NCI-H82 (cell line): ENCODE measurements at places on chromosomes 16 and 17.

DNA sequence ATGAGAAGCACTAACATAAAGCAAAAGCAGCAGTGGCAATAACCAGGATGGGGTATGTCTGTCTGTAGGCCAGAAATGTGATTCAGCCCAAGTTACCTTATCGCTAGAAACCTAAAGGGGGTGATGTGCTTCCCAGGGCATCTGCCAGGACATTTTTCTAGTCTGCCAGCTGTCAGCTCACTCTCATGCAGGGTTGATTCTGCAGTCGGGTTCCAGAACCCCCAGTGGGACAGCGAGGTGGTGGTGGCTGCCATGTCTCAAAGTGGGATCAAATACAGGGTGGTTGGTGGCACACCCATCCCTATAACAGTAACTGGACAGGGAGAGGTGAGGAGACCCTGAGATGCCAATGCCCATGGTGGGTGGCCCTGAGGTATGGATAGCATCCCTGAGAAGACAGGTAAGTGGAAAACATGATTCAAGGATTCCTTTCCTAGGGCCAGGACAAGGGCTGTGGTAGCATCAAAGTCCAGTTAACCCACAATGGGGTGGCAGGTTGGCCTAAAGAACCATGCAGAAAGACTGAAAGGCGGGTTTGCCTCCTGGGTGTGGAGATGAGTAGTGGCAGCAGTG lies 84.3 kb downstream of the TNFRSF13B start:
- DNase-seq = no peak

DNA sequence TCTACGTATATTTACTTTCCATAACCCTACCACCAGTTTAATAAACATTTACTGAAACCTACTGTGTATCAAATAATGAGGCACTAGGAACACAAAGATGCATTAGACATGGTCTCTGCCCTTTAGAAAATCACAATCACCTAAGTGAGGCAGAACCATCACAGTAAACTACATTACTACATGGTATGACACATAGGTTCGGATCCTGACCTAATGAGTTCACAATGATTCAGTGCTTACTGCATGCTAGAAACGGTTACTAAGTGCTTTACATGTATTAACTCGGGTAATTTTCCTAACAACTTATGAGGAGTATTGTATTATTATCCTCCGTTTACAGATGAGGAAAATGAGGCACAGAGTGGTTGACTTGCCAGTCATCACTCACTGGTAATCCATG lies 5.2 kb upstream of the SYNRG start:
- no peak for DNase-seq

DNA sequence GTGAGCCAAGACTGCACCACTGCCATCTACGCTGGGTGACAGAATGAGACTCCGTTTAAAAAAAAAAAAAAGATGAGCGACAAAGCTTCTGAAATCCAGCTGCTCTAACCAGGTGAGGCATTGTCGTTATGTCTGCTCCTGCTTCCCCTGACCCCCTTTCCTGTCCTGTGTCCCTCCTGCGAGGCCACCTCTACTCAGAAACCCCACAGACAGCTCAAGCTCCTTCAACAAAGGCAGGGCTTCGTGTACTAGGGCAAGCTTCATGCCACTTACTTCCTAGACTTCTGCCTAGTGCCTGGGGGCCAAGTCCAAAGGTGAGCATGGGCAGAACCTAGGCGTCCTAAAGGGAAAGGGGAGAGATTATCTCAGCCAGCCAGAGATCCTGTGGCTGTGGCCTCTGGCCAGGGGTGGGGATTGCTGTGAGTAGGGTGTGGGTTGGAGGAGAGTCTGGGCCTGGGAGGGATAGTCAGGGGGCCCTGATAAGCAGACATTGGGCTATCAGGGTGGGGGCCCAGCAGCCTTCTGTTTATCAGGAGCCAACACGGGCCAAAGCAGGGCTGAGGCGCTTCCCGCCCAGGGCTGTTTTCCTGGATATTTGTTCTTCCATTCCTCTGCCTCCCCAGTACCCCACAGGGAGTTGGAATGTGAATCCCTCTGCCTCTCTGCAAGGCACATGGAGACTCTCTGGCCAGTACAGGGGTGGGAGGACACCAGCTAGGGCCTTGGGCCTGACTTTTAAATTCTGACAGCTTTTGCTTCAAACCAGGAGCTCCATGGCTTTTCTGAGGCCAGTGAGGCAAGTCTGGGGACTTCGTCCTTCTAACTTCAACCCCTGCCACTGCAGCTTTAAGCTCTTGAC lies 10.4 kb downstream of the ERAL1 start:
- no peak for DNase-seq

GRCh38 chr17:75872434-75873351 lies 5.7 kb downstream of the TRIM47 start:
- DNase-seq = no peak

- no peak for DNase-seq
These were observed 48.5 kb upstream of the HS3ST2 start for GRCh38 chr16:22765479-22765878.

DNA sequence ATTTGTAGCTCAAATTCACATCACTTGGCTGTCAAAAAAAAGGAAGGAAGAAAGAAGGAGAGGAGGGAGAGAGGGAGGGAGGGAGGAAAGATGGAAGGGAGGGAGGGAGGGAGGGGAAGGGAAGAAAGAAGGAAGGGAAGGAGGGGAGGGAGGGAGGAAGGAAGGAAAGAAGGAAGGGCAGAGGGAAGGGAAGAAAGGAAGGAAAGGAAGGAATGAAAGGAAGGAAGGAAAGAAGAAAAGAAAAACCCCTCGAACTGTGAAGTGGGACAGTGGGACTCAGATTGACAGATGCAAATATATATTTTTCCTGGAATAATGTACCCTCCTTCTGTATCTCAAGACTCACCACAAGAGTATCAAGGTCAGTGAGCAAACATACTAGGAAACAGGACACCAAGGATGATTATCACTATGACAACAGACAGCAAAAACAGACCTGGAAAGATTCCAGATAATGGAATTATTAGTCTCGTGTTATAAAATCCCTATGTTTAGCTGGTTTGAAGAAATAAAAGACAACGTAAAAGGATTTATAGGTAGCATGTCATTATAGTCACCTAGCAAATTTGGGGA lies 24.2 kb upstream of the ABCA3 start:
- DNase-seq = peak; percentile 86

DNA sequence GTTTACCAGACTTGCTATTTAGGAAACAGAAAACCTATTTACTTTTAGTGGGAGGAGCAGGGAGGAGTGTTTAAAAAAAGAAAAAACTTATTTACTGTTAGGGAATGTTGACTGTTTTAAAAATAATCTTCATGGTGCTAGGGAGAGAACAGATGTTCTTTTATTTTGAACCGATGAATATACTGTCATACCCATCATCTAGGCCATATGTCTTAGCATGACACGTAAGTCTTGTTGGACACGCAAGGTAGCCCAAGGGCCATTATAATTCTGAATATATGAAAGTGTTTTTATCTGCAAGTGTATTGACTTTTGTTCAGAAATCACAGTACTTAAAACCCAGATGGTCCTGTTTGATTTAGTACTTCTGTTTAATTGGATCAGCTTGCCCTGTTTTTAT lies 11.6 kb downstream of the WIPF2 start:
- no peak for DNase-seq

GRCh38 chr17:68248891-68249290 lies 1.0 kb downstream of the AMZ2 start:
- no peak for DNase-seq

DNA sequence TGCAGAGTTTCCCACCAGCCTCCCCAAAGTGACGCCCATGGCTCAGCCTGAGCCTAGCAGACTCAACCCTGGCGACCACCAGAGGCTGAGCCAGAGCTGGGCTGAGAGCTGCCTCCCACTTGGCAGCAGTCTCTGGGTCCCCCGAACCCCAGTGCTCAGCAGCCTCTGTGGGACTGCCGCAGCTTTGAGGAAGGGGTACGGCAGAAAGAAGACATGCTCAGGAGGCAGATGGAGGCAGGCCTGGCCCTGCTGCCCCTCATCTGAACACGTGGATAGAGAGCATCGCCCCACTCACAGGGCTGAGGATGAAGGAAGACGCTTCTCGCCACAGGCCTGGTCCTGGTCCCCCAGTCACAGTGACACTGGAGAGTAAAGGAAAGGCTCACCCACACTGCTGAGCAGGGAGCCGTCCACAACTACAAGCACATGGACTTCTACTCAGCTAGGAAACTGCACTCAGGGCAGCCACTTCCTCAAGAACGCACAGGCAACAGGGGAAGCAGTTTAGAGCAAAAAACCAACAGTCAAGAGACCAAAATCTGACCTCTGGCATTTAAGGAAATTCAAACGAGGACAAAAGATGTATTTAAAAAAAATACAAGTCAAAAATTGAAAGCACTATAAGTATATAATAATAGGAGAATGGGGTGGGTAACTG lies 45.2 kb upstream of the GSG1L start:
- no peak for DNase-seq

DNA sequence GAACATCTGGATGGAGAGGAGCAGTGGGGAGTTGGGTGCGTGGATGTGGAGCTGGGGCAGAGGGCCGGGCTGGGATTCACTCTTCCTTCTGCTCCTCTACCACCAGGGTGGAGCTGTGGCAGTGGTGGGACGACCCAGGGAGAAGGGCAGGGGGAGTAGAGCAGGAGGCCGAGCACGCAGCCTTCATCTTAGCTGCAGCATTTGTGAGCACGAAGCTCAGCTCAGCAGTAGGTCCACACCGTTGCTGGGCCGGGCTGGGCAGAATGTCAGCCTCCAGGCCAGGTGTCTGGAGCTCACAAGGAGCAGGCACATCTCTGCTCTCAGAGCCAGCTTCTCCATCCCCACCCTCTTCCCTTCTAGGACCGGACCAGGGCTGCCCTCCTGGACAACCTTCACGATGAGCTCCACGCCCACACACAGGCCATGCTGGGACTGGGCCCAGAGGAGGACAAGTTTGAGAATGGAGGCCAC lies 55.7 kb downstream of the OR1D5 start:
- DNase-seq = no peak

GRCh38 chr16:337437-337836 lies 15.1 kb downstream of the AXIN1 start:
- DNase-seq = peak; percentile 27

DNA sequence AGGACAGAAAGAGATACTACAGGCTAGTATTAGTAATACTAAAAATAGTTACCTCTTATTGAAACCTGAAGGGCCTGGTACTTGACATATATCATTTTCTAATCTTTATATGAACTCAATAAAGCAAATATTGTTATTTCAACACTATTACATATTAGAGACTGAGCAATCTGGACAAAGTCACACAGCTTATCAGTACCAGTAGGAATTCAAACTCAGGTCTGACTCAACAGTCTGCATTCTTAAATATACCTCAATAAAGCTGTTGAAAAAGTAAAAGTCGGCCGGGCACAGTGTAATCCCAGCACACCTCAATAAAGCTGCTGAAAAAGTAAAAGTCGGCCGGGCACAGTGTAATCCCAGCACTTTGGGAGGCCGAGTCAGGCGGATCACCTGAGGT lies 67.4 kb downstream of the KANSL1 start:
- DNase-seq = no peak

DNA sequence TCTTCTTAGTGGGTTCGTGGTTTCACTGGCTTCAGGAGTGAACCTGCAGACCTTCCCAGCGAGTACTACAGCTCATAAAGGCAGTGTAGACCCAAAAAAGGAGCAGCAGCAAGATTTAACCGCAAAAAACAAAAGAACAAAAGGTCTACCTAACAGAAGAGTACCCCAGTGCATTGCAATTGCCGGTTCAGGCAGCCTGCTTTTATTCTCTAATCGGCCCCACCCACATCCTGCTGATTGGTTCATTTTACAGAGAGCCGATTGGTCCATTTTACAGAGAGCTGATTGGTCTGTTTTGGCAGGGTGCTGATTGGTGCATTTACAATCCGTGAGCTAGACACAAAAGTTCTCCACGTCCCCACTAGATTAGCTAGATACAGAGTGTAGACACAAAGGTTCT lies 2.0 kb upstream of the ARRB2 start:
- peak; percentile 64 for DNase-seq

GRCh38 chr16:49590166-49590871 lies 216.7 kb downstream of the C16orf78 start:
- no peak for DNase-seq

- DNase-seq = no peak
These were observed 38.0 kb downstream of the TOM1L2 start for GRCh38 chr17:17934214-17934613.

DNA sequence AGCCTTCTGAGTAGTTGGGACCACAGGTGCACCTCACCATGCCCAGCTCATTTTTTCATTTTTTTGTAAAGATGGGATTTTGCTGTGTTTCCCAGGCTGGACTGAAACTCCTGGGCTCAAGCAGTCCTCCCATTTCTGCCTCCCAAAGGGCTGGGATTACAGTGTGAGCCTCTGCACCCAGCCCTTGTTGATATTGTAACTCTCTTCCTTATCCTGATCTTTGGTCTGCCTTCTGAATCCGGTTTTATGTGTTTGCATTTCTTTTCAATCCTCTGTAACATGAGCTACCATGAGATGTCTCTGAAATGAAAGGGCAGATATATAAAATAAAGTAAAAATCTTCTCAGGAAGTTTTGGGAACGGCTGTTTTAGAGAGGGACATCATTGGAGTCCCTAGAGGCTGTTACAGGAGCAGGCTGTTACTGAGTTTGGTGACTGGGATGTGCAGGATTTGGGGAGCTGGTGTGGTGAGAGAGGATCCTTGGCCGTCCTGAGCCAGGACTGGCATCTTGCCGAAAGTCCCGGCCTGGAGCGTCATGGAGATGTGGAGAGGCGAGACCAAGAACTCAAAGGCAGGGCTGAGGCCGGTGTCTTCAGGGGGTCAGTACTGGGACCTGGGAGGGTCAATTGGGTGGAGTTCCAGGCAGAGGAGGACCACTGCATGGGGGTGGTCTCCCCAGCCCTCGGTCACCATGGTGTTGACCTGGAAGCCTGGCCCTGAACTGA lies 39.4 kb downstream of the ATP2C2 start:
- no peak for DNase-seq

DNA sequence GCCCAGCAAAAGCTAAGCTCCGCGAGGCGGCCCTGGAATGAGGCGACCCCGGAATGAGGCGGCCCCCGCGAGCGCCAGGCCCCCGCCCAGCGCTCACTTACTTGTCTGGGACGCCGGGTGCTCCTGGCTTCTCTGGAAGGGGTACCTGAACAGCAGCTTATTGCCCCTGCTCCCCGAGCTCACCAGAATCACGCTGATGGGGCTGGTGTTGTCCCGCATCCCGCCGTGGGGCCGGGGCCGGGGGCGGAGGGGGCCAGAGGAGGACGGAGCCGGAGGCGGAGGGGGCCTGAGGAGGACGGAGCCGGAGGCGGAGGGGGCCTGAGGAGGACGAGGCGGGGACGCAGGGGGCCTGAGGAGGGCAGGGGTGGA lies 440 bp downstream of the NPRL3 start:
- peak; percentile 58 for DNase-seq
